ENCODE measurements at places on chromosomes 12 and 14.

GRCh38 chr14:104440297-104440956 lies 139.1 kb upstream of the C14orf180 start:
- no peak for DNase-seq

- DNase-seq, result no peak
Observed at GRCh38 chr12:108333898-108334699, 5.0 kb downstream of the CMKLR1 start.

GRCh38 chr12:117671734-117672133 lies 297.1 kb downstream of the KSR2 start:
- no peak for DNase-seq

- no peak for DNase-seq
Observed at GRCh38 chr12:120984351-120984898, 6.1 kb downstream of the HNF1A start.

DNA sequence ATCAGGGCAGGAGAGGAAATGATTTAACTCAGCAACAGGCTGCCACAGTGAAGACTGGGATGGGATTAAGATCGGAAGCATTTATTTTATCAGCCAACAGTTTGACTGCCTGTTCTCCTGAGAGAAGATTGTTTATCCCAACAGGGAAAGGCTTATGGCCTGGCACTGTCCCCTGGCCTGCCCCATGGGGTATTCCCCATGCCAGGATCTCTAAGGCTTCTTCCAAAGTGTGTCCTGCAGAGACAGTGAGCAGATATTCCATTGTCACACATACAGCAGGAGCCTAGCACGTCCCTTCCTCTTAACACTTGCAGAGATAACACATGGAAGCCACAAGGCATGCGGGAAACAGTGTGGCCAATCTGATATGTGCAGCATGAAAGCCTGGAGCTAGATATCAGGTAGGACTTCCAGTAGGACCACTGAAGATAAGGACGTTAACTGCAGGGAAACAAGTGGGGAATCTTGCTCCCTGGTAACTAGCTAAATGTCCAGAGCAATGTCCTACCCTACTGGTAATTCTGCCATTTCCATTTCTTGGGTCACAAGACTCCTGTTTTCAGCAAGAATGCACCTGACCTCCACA lies 48.2 kb downstream of the IQSEC3 start:
- no peak for DNase-seq

GRCh38 chr12:131383291-131383690 lies 327.6 kb upstream of the SFSWAP start:
- DNase-seq, result no peak

- DNase-seq, result no peak
Observed at GRCh38 chr12:7694556-7695236, 879 bp downstream of the GDF3 start.

- DNase-seq, result no peak
Observed at GRCh38 chr14:88324930-88325329, 1.9 kb upstream of the KCNK10 start.

DNA sequence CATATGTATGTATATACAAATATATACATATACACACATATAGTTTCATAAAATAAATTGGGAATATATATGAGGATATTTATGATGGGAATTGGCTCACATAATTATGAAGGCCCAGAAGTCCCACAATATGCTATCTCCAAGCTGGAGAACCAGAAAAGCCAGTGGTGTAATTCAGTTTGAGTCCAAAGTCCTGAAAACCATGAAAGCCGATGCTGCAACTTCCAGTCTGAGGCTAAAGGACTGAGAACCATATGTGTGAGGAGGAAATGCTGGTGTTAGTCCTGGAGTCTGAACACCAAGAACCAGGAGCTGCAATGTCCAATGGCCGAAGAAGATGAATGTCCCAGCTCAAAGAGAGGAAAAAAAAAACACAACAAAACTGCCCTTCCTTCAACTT lies 65.5 kb upstream of the PRKD1 start:
- no peak for DNase-seq

DNA sequence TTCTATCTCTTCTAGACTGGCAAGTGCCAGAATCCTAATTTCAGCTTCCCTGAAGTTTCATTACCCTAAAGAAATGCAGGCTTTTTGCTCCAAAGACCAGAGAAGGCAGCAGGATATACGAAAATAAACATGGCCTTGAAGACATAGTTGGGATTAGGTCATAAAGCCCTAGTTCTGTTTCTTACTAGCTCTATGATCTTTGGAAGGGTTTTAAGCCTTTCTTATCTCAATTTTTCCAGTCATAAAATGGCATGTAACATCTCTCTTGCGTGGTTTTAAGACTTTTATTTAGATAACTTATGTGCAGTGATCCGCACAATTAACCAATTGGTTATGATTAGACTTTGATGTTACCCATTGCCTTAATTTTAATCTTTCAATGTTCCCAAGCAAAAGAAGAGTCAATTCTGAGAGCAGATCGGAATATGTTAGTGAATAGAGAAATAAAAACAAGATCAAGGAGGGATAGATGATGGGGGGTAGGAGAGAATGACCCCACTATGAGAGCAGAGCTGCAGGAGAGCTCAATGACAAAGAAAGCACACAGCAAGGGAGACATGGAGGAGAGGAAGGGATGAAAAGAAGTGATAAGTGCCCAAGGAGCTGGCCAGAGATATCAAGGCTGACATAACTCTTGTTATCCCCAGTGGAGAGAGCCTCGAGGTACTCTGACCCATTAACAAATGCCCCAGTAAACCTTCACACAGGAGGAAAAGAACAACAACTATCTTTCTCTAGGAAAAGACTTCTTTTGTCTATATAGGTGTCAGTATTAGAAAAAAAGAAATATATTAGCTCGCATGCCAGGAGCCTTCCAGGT lies 53.0 kb upstream of the ANP32D start:
- DNase-seq, result no peak

DNA sequence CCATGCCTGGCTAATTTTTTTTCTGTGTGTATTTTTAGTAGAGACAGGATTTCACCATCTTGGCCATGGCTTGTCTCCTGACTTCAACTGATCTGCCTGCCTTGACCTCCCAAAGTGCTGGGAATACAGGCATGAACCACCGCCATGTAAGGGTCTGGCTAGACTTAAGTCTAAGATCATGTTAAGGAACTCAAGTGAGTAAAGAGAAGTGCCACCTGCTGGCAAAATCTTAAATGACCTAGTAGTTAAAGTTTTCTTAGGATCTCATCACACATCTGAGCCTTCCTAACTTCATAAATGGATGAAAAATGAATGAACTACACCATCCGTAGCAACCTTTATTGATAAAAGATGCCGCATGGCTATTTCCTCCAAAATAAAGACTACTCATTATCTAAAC lies 1.7 kb upstream of the C12orf56 start:
- DNase-seq, result no peak

DNA sequence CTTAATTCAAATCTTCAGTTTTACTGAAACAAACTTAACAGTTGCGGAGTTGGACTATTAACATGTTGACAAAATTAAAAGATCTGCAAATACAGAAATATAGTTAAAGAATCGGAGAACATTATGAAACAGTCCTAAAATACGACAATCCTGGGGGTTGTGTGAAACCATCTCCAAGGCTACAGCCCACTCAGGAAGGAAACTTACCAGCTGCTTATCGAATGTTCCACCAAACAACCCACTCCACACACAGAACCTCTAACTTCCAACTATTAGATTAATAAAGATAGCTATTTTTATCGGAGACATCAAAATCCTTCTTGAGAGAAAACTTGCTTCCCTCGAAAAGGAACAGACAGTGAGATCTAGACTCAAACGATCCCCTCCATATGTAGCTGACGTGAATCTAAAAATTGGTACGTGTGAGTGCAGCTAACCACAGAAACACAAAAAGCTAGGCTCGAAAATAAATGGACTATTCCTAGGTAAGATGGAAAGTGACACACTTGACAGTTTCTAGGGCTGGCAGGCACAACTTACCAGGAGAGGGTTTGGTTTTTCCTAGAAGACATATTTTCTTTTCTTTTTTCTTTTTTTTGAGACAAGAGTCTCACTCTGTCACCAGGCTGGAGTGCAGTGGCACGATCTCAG lies 12.9 kb downstream of the VPS37B start:
- DNase-seq, result no peak

GRCh38 chr12:125013816-125014442 lies 20.5 kb downstream of the BRI3BP start:
- DNase-seq, result no peak

DNA sequence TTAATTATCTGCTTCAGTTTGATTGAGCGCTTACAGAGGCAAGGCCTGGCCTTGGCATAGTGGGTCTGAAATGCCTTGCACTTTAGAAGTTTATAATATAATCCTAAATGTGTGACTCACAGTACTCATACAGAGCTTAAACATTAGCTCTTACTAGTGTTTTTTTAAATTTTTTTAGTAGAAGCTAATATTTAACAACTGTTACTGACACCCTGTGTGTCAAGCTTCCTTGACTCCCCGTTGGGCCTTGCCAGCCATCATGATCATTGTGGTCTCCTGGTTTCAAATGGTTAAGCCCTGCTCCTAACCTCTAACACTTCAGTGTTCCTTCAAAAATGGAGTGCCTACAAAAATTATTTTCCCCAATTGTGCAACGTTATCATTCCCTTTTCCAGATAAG lies 126.9 kb downstream of the GALC start:
- no peak for DNase-seq

- DNase-seq, result no peak
Observed at GRCh38 chr12:98983647-98984046, 338.6 kb downstream of the APAF1 start.

GRCh38 chr12:47097276-47097896 lies 17.6 kb upstream of the AMIGO2 start:
- DNase-seq, result no peak

- no peak for DNase-seq
Observed at GRCh38 chr14:49991491-49991890, 98.6 kb downstream of the ARF6 start.

DNA sequence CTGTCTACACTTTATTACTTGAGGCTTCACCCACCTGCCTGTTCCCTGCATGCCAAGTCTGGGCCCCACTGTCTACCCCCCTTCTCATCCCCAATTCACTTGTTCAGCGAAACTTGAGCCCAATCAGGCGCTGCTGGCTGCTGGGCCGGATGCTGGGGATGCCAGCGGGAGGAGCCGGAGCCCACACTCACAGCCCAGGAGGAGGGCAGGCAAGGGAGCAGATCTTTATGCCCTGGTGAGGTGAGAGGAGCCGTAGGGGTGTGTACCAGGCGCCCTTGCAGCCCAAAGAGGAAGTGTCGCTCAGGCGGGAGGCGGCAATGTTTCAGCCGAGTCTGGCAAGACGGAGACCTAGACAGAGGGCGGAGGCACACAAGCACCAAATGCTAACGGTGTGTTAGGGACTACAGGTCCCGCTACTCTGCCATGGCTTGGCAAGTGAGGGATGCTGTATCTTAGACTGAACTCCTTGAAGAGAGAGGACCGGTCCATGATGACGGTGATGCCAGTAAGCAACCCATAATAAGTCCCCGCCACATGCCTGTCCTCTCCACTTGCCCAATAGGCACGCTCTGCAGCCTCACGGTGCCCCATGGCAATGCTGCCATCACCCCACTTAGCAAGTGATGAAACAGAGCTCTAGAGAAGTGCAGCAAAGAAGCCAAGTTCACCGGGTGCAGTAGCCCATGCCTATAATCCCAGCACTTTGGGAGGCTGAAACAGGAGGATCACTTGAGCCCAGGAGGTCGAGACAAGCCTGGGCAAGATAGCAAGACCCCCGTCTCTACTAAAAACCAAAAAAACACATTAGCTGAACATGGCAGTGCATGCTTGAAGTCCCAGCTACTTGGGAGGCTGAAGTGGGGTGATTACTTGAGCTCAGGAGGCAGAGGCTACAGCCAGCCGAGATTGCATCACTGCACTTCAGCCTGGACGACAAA lies 41.6 kb downstream of the LRRC74A start:
- DNase-seq, result no peak

GRCh38 chr14:99681101-99681831 lies 2.8 kb upstream of the CYP46A1 start:
- DNase-seq, result no peak

- DNase-seq, result no peak
Observed at GRCh38 chr12:22101749-22102243, 55.8 kb downstream of the CMAS start.

DNA sequence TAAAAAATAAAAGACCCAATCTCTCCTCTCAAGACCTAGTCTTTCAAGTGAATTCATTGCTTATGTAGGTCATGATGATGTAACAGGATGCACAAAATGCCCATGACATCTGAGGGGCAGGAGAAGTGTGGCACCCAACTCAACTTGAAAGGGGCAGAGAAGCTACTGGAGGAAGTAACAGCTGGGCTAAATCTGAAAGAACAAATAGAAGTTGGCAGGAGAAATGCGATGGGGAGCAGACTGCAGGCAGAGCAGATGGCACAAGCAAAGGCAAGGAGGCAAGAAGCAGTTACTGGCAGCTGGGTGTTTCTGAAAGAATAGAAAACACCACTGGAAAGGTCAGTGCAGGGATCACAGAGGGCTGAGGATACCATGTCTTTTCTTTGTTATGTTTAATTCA lies 14.6 kb downstream of the SLC38A4 start:
- DNase-seq, result no peak

GRCh38 chr12:53532021-53532420 lies 24.7 kb upstream of the NPFF start:
- no peak for DNase-seq

- DNase-seq, result no peak
Observed at GRCh38 chr14:58626431-58626831, 11.3 kb upstream of the DACT1 start.

DNA sequence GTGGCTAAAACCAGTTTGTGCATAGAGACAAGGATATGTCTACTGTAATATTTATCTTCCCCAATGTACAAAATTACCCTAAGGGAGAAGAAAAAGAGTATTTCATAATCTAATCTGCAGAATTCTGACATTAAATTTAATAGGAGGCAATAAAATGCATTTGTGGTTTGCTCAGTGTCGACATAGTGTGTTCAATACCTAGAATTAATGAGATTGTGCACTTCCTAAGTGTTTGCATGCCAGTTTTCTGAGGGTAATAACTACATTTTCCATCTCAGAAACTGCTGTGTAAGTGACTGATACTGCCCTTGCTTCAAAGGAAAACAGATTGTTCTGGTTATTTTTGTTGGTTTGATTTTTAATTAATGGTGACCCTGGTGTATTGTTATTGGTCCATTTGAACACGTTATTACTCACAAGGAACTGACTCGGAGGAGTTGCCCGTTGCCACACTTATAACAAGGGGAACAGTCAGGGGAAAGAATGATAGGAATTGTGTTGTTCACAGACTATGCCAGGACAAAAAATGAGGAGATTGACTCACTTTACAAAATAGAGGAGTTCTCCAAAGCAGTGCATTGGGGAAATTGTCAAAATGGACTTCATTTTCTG lies 960.3 kb upstream of the TMEM132C start:
- no peak for DNase-seq

GRCh38 chr12:122452701-122453285 lies 30.3 kb upstream of the CLIP1 start:
- no peak for DNase-seq

- no peak for DNase-seq
Observed at GRCh38 chr12:28759333-28759732, 389.7 kb upstream of the FAR2 start.

DNA sequence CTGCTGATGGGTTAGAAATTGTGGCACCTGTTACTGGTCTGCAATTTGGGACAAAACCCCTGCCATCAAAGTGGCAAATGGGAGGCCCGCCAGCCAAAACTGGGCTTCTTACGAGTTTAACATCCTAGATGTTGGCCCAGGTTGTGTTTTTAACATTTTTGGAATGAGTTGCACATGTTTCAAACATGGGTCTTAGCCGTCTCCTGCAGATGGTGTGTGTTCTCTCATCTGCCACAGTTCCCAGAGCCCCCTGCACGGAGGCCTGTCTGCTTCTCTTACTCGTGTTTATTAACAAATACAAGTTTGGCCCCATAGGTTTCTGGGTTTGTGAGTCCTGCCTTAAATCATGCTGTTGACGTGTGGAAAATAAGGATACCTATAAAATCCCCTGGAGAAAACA lies 46.5 kb downstream of the CACNA2D4 start:
- no peak for DNase-seq

- DNase-seq, result peak; percentile 55
Observed at GRCh38 chr12:11500188-11500860, 105.0 kb upstream of the PRB2 start.
